Hypothalamus (tissue), 51 donors: ENCODE measurements at places on chromosomes 7 and 10.

DNA sequence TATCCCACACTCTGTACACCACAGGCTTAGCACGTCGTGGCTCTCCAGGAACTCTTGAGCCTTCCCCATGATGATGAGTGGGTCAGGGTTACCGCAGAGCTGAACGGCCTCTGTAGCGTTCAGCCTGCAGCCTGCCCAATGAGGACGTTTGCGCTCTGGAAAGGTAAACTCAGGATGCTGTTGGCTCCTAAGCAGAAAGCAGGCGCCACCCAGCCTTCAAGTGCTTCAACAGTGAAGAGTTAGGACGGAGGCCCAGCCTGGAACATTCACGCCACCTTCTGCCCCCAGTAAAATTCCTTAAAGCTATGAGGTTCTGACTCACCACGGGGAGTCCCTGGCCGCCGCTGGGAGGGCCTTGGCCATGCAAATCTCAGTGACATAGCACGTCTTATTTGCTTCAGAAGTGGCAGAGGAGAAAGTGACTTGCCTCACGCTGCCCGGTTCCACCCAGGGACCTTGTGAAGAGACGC, 161.5 kb upstream of the SH2B2 start:
- DNase-seq = no peak

- no peak for DNase-seq
Measured at GRCh38 chr7:137970253-137970975, 31.5 kb downstream of the CREB3L2 start.

DNA sequence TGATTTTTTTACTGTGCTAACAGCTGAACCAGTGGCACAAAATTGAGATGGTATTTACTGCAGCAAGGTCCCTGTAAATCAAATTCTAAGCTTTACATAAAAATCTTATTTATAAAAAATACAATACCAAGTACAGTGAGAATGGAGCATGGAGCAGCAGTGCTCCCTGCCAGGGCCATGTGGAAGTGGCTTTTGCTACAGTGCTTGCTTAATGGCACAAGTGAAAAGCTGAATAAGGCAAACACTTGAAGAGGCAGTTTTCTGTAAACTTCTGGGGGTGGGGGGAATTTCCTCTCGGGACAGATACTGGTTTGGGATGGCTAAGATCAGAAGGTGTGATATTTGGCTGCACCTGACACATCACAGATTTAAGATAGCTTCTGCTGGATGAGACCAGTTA, 27.5 kb downstream of the AP3M1 start:
- DNase-seq = no peak

- DNase-seq = no peak
Measured at GRCh38 chr7:23598296-23598695, 1.1 kb downstream of the CCDC126 start.

DNA sequence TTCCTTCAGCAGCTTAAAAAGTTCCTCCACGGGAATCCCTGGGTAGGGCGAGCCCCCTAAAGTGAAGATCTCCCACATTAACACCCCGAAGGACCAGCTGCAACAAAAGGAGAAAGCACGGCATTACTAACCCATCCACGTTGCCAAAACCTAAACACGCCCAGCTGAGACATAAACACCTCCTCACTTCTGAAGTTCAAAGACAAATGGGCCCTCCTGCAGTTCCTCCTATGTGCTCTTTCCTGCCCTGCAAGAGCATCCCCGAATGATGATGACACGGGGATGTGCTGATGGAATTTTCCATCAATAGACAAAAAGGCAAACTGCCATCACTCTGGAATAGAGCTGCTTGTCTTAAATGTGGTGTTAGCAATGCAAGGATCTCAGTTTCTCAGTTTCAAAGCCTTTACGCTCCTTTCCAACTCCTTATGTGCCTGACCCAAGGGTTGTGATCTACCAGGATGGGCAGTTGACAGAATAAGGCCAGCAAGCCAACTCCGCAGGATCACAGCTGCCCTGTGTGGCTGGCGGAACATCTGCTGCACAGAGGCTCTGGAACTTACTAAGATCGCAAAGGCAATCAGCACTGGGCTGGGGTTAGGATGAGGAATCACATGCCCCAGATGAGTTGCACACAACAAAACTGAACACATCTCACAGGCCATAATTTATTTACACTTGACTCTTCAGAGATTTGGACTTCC, 112.7 kb downstream of the FGFR2 start:
- DNase-seq = no peak
